CD4-positive, alpha-beta T cell treated with Interleukin-12 subunit alpha and Interleukin-12 subunit beta, for 1 hour (primary cell): ENCODE measurements at places on chromosomes 7 and 10.

GRCh38 chr7:85673876-85674275 is 487.0 kb upstream of the SEMA3D start:
- DNase-seq: no peak

DNA sequence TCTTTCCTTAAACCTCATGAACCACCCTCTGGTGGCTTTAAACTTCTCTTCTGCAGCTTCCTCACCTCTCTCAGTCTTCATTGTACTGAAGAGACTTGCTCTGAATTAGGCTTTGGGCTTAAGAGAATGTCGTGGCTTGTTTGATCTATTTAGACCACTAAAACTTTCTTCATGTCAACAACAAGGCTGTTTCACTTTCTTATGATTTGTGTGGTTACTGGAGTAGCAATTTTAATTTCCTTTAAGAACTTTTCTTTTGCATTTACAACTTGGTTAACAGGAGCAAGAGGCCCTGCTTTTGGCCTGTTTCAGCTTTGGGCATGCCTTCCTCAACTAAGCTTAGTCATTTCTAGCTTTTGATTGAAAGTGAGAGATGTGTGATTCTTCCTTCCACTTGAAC is 38.1 kb upstream of the CDHR3 start:
- DNase-seq: peak; percentile 19

GRCh38 chr7:129924602-129925001 is 28.2 kb downstream of the UBE2H start:
- no peak for DNase-seq

- DNase-seq: no peak
Observed at GRCh38 chr10:24674892-24675632, 48.6 kb downstream of the ARHGAP21 start.

- DNase-seq: peak; percentile 23
Observed at GRCh38 chr10:102375250-102375649, 20.3 kb upstream of the NFKB2 start.

- no peak for DNase-seq
Observed at GRCh38 chr10:96656839-96657238, 63.5 kb downstream of the PIK3AP1 start.

GRCh38 chr10:94036766-94037033 is 43.0 kb downstream of the PLCE1 start:
- no peak for DNase-seq

DNA sequence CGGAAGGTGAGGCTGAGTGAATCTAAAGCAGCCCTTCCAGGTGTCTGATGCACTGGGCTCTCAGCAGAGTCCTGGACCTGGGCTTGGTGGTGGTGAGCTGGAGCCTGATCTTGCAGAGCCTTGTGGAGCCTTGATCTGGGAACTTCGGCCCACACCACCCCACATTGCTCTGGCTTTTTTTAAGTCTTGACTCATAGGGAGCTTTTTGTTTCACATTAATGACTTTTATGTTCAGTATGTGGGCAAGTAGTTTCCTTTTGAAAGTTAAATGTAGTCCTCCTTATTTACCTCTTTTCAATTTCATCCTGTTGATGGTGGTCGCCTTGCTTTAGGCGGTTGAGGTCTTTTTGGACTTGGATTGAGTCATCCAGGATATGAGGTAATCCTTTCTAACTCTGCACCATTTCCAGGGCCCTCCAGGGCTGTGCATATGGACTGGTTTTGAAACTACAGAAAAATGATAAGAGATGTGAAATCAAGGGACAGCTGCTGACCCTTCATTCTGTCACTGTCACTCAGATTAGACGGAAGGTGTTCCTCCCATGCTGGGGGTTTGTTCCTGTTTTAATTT is 2.9 kb upstream of the NRAP start:
- no peak for DNase-seq

DNA sequence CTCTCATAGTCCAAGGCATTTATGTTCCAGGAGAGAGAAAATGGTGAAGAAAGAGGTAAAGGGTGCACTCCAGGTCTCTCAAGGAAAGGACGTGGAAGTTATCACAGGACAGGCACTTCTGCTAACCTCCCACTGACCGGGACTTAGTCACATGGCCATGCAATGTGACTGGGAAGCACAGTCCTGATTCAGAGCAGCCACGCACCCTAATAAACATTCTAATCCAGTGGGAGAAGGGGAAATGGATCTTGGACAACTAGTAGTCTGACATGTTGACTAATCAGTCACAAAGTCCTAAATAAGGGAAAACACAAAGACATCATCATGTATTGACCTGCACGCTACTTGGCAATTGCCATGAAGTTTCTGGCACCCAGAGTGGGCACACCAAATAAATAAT is 417.5 kb upstream of the ZMIZ1 start:
- DNase-seq: no peak

- DNase-seq: no peak
Observed at GRCh38 chr10:2682491-2682890, 384.9 kb upstream of the PFKP start.

DNA sequence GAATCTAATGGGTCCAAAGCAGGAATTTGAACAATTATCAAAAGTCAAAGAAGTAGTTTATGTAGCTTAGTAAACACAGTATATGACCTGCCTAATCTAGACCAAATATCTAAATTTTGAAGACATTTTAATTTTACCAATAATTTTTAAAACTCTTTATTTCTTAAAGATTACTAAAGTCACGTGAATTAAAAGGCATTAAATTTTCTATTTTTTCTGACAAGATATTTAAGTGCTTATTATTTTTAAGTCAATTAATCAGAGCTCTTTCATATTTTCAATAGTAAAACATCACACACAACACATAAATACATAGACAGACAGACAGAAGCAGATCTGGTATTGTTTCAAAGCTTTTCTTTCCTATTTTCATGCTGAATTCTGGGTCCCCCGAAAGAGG is 89.5 kb downstream of the ZNF467 start:
- DNase-seq: no peak

DNA sequence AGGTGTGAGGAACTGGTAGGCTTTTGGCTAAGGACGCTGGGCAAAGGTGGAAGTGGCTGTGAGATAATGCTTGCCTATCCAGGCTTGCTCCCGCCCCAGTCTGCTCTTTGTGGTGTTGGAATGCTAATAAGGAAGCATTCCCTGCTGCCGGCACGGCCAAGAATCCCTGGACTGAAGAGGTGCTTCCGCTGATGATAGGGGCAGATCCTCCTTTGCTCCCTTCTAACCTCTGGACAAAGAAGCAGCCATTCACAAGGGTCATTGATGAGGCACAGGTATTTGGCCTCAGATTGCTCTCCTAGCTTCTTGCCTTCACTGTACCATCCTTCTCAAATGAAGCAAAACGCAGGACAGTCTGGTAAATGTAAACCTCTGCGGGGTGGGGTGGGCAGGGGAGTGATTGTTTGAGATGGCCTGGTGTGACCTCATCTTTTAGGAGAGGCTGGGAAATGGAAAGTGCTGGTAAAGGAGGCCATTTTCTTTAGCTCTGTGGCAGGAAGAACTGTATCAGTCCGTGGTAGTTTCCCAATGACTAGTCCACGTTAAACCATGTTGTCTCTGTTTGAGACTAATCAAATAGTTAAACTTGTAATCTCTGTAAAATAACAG is 1.7 kb downstream of the PGAM1 start:
- peak; percentile 50 for DNase-seq

- DNase-seq: no peak
Observed at GRCh38 chr10:132145002-132145401, 41.7 kb upstream of the DPYSL4 start.

DNA sequence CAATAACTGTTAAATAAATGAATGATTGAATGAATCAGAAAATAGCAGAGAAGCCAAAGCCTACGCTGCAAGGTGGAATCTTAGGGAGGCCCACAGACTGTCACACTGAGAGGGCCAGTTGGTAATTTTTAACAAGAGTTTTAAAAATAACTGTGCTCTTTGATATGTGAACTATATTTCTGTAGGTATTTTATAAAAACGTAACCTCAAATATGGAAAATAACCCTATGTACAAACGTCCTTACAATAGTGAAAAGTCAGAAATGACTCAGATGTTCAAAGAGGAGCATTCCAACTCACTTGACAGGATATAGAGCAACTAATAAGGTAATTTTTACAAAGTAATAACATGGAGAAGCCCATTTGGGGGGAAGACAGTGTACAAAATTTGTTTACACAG is 18.9 kb upstream of the TMEM273 start:
- no peak for DNase-seq

GRCh38 chr10:52146766-52147165 is 167.3 kb upstream of the DKK1 start:
- DNase-seq: no peak

DNA sequence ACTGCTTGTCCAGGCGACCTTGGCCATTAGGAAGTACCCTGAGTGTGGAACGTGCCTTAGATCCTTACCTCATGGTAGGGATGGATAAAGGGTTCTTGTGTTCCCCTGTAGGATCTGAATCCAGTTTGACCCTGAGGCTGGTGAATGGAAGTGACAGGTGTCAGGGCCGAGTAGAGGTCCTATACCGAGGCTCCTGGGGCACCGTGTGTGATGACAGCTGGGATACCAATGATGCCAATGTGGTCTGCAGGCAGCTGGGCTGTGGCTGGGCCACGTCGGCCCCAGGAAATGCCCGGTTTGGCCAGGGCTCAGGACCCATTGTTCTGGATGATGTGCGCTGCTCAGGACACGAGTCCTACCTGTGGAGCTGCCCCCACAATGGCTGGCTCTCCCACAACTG is 31.6 kb downstream of the DMBT1 start:
- no peak for DNase-seq
